ENCODE measurements at places on chromosomes 1 and 21.

GRCh38 chr1:203649999-203650836 is 23.6 kb downstream of the ATP2B4 start:
- no peak for DNase-seq

DNA sequence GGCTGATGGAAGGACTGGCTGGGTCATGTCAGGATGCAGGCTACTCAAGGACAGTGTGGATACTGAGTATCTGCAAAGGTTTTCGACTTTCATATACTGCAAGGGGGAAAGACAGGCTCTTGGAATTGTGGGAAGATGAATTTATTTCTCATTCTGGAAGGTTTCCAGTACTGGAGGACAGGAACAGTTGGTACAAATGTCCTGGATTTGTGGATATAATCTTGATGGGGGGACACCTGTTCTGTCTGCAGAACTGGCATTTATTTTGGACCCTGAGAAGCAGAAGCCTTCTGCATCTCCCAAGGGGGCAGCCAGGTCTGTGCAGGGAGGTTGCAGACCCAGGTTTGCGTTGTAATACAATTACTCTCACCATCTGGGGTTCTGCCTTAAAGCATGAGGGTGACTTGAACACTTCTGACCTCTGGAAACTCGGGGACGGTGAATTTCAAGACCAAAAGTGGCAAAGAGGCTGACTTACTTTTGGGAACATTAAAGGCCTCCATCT is 65.8 kb downstream of the NOS1AP start:
- DNase-seq: no peak

GRCh38 chr21:24881506-24881905 is 725.8 kb downstream of the MRPL39 start:
- no peak for DNase-seq

GRCh38 chr1:236066828-236067386 is 2.0 kb upstream of the NID1 start:
- DNase-seq: no peak

DNA sequence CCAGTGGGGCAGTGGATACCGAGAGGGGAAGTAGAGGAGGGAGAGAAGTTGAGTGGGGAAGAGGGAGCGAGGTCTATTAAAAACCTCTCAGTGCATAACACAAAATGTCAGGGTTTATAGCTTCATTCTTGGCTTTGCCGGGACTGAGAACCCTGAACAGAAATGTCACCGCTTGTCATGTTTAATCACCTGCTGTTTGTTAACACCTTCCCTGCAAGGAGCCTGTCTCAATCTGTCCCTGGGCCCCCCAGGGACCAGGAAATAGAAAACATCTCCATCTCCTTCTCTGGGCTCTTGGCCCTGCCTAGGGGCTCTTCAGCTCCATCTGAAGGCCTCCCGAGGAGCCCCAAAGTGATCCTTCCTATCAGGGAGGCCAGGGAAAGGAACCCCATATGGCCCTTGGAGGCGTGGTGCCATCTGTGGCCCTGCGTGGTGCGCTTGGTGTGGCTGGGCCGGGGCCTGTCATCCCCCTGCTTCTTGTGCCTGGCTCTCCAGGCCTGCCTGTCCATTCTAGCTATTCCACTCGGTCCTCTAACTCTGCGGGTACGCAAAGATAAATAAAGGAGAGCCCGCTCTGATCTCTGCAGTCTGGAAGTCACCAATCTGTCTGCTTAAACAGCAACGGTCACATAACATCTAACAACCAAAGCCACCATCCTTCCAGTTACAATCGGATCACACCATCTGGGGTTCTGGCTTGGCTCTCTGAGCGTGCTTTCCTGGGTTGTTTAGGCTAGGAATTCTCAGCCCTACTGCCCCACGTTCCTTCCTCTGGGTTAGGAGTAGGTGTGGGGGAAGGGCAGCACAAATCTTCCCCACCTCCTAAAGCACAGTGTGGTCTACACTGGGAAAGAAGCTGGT is 113.8 kb downstream of the CASZ1 start:
- DNase-seq: no peak

All from NCI-H187 (cell line).